Mesothelial cell of epicardium (in vitro differentiated cells): ENCODE measurements at places on chromosomes 1 and 21. TPM values are rescaled to one million over a fixed set of nuclear protein-coding genes. Genes with fewer than 3 reads are reported as not detected.

Gene DMRTA2
- 0.07 TPM in 1 of 3 replicates, not detected in the others for total RNA-seq

Gene OR2T29
- not detected in 3 replicates for total RNA-seq

Gene GPR37L1
- total RNA-seq = 0.07 to 0.11 TPM (median 0.09 TPM) in 3 replicates

DNA sequence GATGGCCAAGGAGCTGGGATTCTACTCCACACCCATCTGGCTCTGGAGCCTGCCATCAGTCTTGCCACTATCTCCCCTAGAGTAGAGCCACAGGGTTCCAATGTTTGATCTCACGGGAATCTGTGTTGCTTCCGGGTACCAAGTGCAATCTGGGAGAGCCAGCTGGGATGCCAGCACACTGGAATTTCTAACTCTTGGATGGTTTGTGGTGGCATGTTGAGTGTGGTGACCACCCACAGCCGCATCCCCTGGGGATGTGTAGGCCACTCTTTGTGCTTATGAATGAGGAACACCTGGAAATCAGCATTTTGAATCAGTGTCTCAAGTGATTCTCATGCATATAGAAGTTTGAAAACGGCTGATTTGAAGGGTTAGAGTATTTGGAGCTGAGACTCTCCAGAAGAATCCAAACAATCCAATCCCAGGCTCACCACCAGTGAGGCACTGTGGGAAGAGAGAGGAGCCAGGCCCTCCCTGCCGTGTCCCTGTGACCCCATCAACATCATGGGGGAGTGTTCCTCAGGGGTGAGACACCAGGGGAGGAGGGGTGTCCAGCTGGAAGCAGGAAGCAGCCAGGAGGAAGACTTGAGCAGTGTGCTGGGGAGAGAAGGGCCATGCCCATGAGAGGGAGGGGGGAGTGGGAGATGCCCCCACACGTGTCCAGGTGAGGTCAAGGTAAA is 13.4 kb downstream of the FBLIM1 start:
- no peak for DNase-seq

GRCh38 chr1:87182611-87183010 is 146.1 kb upstream of the LMO4 start:
- no peak for DNase-seq
